ENCODE measurements at places on chromosomes 11 and 22.

GRCh38 chr11:34284156-34284555 lies 73.7 kb downstream of the ABTB2 start:
- DNase-seq, result no peak

- DNase-seq, result no peak
Measured at GRCh38 chr11:39806652-39807051, 1652.8 kb downstream of the LRRC4C start.

DNA sequence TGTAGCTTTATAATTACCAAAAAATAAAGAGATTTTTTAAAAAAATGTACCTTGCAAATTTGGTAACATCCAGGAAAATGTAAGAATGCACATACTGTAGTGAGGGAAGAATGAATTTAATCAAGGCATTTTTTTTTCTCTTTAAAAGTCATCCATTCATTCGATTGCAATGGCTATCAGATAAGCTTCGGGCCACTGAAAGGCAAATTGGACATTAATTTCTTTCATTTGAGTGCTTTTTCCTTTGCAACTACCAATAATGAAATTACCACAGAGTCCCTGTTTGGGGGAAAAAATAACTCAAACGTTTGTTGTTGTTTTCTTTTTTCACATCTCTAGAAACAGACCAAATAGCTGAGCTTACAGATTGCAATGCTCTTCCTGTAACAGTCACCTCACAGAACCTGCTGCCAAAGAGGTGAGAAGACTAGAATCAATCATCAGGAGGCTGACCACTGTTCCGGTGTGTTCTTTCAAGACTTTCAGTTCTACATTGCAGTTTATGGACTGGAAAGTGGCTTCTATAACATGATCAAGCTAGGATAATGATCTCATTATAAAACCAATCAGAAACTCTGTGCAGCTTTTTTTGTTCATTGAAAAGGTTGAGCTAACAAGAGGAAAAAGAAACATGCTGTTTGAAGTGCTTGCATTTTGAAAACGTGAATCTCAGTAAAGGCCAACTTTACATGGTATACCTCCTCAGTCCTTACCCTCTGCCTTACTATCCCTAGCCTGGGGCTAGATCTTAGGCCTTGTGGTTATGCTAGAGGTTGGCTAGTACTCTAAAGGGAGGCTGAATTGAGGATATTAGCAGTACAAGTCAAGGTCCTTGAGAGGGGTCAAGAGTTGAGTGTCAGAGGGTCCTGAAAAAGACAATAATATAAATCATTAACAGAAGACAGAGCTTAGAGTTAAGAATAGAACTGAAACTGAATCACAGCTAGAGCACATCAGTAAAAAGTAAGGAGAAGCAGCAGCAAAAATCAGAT lies 1276.1 kb downstream of the LRRC4C start:
- no peak for DNase-seq

GRCh38 chr22:20429254-20430100 lies 8.1 kb downstream of the SCARF2 start:
- DNase-seq, result no peak

DNA sequence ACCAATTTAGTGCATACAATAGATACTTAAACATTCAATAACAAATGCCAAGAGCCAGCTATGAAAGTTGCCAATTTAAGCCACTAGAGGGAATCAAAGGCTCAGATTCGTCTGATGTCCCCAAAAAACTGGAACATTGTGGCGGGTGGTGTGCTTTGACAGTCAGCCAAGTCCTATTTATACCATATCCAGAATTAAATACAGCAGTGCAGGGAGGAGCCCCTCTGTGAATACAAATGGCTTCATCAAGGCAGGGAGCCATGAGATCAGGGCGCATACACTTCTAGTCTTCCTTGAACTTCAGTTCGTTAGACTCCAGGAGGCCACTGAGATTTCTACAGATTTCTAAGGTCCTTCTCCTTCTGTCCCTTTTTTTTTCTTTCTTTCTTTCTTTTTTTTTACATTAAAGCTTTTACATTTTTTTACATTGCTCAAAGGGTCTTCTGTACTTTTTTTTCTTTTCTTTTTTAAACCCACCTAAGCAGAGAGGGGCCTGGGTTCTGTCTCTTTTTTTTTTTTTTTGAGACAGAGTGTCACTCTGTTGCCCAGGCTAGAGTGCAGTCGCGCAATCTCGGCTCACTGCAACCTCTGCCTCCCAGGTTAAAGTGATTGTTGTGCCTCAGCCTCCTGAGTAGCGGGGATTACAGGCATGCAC lies 41.5 kb upstream of the HSPA8 start:
- DNase-seq, result peak; percentile 42

DNA sequence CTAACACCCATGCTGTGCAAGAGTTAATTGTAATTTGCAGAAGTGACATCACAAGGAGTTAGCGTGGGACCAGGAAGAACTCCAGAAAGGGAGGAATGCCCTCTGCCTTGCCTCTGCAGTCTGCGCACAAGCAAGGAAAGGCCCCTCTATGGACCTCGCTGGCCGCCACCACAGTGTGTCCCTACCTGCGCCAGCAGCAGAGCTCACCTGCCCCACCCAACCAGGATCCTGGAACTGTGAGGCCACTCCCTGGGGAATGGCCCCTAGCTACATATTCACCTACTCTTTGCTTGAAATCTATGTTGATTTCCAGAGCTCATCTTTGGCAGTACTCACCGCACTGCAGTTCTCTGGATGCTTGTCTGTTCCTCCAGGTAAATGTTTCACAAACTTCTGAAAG lies 72.0 kb upstream of the MTNR1B start:
- DNase-seq, result no peak

- no peak for DNase-seq
Measured at GRCh38 chr11:110410651-110411050, 19.1 kb upstream of the FDX1 start.

GRCh38 chr11:124740277-124740882 lies 638 bp downstream of the NRGN start:
- peak; percentile 44 for DNase-seq

DNA sequence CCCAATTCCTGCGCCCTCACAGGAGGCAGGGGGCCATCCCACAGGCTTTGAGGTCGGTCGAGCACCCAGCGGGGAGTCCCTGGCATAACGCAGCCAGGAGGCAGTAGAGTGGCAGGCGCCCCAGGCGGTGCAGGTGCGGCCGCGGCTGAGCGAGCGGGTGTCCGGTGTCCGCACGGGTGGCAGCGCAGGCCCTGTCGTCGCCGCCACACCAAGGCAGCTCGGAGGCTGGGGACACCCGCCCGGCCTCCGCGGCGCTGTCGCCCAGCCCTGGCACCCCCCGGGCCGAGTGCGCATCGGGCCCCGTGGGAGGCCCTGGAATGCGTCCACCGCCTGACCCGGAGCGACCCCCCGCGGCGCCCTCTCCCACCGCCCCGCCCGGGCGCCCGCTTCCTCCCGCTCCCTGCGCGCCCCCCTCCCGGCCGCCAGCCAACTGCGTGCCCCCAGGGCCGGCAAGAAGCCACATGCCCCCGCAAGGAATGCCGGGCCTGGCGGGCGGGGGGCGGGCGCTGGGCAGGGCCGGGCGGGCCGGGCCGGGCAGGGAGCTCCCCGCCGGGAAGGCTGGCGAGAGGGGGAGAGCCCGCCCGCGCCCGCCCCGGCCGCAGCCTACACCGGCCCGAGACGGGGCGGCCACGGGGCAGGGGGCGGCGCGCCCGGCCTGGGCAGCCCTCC lies 33.9 kb downstream of the PRDM11 start:
- DNase-seq, result peak; percentile 70

DNA sequence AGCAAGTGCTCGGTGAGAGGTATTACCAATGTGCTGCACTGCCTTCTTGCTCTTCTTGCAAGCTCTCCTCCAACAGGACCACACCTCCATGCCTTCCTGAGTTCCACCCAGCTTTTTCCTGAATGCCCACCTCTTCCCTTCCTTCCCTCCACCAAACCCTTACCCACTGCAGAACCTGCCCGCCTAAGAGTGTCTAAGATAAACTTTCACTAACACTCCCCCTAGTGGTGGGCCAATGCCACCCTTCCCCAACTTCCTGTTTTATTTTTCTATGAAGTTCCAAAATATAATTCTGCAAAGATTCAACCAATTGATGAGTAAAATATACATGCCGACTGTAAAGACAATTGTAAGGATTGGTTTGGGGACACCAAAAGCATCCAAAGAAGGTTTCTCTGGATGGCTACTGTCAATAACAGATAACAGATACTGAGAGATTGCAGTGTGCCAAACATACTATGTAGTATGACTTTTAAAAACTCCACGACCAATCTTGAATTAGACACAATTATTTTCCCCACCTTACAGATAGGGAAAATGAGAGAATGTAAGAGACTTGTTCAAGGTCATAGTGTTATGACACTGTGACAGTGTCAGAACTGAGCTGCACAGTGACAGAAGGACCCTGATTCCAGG lies 38.6 kb upstream of the BMAL1 start:
- peak; percentile 45 for DNase-seq

DNA sequence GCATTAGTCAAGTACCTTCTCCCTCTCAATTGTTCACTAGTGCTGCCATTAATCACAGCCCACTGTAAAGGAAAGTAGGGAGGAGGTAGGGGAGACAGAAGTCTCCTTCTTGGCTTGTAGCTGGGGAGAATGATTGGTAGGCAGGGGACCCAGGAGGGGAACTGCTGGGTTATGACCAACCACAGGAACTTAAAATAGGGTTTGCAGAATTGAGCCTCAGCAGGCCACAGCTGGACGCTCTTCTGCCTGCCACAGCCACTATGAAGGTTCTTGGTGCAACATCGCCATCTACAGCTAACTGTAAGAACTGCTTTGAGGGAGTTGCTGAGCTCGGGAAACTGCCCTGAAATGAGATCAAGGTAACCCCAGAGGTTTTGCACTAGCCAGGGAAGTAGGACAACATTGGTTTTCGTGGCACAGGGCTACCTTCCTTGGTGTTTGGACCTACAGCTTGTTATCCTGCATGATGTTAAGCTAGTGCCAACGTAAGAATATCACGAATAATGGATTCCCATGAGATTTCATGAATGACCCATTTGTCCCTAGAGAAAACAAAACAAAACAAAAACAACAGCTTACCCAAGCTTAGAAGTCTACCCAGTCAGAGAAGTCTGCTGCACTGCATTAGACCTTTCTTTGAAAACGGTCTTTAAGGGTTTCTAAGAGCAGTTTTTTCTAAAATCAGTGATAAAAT lies 787.1 kb upstream of the API5 start:
- peak; percentile 91 for DNase-seq

- DNase-seq, result no peak
Measured at GRCh38 chr11:8111636-8112035, 30.6 kb downstream of the TUB start.

DNA sequence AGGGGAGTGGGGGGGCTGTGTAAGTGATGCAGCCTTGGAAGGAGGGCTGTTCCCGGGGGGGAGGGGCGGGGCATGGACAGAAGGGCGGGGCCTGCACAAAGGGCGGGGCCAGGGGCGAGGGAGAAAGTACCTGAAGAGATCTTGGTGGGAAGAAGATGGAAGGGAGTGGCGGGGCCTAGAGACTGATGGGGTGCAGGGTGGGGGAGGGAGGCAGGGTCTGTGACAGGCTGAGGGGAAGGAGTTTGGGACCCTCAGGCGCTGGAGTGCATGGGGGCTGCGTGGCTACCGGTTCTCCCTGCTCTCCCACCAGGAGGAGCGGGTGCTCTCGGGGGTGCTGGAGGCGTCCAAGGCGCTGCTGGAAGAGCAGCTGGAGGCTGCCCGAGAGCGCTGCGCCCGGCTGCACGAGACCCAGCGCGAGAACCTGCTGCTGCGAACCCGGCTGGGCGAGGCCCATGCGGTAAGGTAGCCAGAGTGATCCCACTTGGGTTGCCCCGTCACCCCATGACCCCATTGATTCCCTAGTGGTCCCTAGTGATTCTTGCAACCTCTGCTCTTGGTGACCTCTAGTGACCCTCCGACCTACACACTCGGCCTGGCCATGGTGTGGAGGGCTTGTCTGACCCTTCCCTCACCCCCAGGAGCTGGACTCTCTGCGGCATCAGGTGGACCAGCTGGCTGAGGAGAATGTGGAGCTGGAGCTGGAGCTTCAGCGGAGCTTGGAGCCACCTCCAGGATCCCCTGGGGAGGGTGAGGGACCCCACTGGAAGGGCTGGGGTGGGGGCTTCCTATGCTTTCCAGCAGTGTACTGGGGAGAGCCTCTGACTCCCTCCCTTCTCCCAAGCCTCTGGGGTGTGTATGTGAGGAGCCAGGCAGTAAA lies 3.1 kb downstream of the CCDC88B start:
- no peak for DNase-seq

- DNase-seq, result no peak
Measured at GRCh38 chr11:46339816-46340215, 7.4 kb upstream of the DGKZ start.

DNA sequence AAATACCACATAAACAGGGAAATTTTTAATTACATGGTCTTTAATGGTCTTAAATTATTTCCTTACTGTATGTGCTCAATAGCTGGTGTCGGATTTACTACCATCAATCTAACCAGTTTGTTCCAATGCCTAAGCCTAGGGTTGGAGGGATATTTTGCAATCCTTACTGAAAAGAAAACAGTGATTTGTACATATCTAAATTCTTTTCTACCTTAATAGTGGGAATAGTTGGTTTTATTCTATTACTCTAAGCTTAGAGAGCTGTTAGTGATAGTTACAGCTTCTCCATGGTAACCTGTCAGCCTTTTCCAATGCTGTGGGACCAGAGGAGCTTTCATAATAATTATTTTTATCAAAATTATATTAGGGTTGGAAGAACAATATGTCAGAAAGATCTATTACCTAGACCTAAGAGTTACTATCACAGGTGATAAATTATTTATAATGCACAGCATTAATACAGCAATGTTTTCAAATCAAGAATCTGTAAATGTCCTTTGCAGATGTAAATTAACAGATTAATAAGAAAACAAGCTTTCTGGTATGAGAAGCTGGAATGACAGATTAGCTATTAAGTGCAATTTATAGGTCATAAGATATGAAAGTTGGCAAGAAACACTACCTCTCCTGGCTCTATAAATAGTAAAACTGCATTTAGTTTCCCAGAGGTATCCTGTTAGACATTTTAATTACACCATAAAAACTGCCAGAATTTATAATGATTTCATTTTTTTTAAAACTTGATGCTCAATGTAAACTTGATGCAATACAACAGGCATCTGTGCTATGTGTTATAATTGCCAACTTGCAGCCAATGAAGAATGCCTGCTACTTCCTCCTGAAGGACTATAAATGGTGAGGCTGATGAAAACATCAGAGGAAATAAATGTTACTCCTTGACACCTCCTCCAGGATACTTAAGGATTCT lies 262.0 kb upstream of the PITPNB start:
- DNase-seq, result no peak

DNA sequence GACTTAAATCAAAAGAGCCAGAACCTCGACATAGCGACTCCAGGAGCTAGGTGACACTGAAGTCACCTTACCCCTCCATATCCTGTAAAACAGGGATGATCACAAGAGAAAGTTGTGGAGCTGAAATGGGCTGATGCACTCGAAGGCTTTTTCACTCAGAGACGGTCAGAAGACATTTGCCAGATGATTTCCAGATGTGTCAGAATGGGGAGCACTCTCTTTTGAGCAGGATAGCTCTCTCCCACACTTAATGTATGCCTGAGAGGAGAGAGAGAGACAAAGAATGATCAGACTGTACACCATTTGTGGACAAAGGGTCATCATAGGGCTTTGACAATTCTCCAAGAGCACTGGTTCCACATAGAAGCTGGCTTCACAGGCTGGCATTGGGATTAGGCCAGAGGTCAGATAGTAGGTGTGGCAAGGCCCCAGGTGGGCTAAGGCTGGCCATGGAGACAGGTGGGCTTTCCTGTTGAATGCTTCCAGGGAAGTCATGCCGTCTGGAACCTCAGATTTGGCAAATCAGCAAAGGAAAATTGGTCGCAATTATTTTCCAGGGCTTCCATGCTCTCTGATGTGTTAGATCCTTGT lies 42.3 kb upstream of the ETS1 start:
- no peak for DNase-seq

GRCh38 chr22:44207173-44207980 lies 26.7 kb downstream of the PARVG start:
- DNase-seq, result no peak

GRCh38 chr11:122714004-122714403 lies 58.5 kb downstream of the UBASH3B start:
- no peak for DNase-seq

- DNase-seq, result no peak
Measured at GRCh38 chr11:78952890-78953289, 378.2 kb upstream of the NARS2 start.
